HepG2 (cell line): ENCODE measurements at places on chromosomes 16 and 17.

GRCh38 chr16:80966617-80967016 lies 40.1 kb downstream of the CMC2 start:
- DNase-seq = no peak

- no peak for DNase-seq
Measured at GRCh38 chr17:41559548-41559947, 12.3 kb downstream of the KRT9 start.

GRCh38 chr16:26605626-26606271 lies 461.0 kb upstream of the C16orf82 start:
- no peak for DNase-seq

DNA sequence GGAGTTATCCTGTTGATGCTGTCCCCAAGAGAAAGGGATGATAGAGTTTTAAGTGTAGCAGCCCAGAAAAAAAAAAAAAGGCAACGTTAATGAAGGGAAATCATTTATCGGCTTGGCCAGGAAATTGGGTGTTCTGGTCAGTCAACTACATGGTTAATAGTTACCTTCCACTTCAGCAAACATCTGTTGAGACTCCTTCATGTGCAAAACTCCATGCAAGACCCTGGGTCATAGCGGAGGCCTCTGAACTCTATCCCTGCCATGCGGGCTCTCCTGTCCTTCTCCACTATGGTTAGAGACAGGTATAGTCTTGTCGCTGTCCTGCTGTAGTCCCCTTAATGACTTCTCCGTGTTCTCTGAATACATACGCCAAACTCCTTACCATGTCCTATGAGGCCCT lies 3.5 kb upstream of the LYRM9 start:
- DNase-seq = no peak

DNA sequence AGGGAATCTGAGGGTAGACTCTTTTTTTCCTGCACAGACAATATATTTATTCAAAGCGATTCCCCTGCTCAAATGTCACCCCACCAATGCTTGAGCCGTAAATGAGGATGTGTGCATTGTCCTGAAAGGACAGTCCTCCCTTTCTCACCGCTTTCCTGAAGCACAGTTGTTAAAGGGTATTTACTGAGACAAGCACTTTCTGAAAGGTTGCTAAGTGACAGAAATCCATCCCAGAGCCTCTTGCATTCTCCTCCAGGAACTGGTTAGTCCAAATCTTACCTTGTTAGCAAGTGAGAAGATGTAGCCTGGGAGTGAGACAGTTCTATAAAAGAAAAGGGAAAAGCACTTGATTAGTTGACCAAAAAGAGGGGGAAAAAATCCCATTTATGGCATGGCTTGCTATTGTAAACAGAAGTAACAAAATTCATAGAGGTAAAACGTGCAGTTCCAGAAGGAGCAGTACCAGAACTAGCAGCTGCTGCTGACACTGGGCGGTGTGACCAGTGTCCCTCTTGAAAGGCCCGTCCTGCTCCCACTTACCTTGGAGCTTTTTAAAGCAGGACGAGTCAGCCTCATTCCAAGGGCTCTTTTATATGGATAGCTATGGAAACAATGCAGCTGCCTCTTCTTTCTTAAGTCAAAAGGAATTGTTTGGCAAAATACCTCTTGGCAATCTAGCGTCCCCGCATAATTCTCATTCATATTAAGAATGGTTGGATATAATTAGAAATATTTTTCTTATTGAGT lies at the start of gene MYH2:
Gene MYH2, minus strand, starts transcription at position 563 of the 747 bp plus-strand sequence. CDS start 1,738 bp downstream, outside the sequence.
- DNase-seq = no peak

DNA sequence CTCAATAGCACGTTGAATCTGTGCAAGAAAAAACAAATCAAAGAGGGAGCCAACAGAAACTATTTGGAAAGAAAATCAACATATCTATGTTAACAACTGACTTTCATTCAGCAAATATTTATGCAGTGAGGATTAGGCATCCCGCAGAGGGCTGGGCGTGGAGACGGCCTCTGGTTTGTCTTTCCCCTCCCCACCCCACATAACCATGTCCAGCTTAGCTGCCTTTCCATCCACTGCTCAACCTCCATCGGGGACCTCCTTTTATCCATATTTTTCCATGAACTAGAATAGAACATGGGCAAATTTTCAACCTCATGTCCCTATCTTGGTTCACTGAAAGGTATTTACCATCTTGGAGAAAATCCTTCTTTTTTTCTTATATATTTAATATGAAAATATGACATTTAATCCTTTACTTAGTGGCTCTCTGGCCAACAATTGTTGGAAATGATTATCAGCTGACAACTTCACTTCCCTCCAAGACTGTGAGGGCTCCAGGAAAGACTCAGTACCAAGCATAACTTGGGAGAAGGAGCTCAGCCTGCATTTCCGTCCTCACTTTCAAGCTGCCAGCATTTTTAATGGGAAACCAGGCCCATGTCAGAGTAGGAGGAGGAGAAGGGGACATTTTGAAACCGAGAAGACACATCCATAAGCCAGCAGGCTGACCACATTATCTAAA lies 462.6 kb upstream of the MAF start:
- no peak for DNase-seq

DNA sequence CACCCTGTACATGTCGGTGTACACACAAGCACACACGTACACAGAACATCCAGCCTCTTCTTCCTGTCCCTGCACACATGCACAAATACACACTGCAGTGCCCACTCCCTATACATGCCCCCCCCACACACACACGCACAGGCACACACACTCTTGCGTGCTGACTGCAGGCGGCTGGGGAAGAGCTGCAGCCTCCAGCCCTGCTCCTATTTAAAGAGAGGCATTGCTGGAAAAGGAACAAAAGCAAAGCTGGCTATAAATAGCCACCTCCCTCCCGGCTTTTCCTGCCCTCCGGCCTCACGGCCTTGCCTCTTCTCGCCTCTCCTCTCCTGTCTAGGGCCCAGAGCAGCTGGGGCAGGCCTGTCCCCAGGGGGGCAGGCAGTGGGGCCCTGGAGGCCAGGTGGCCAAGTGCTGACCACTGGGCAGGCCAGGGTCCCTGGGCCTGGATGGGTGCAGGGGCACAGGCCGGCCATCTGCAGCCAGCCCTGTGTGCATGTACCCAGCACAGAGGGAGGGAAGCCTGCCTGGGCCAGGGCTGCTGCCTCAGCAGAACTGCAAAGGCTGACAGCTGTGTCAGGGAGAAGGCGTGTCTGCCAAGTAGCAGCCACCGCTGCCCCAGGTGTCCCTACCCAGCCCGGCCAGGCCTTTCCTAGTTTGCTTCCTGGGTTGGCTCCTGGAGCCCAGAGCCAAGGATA lies 25.4 kb downstream of the RTN4RL1 start:
- DNase-seq = peak; percentile 25
